ENCODE measurements at places on chromosomes 13 and 19.
A peak's percentile ranks its signal among the peaks of the same experiment; 100 is the strongest.

DNA sequence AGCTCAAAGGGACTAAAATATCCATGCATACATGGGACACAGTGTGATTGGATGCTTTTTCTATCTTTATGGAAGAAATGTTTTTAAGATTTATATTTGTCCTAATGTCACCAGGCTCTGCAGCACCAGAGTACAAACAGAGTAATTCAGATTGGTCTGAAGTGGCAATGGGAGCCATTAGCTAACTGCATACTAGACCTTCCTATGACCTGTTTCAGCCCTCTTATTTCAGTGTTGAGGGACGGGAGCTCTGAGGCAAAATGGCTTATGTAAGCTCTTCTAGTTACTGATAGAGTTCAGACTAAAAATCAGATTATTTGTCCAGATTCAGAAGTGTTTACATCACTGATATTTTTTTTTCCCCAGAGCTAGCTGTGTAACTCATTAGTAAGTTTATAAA is 4.9 kb downstream of the SLAIN1 start:
- H3K27me3 ChIP-seq = no peaks in the 10 kb centered on the region
- no peak overlapping the region for H3K27ac ChIP-seq
- no peaks in the 10 kb centered on the region for H3K4me1 ChIP-seq
- H3K4me3 ChIP-seq = no peak overlapping the region

GRCh38 chr19:32311371-32311770 is 34.0 kb upstream of the ZNF507 start:
- no peaks in the 10 kb centered on the region for H3K36me3 ChIP-seq
- H3K27me3 ChIP-seq = peaks cover 21% of the 10 kb centered on the region
- no peaks in the 10 kb centered on the region for H3K4me1 ChIP-seq
- no peak for DNase-seq

- no peaks in the 10 kb centered on the region for H3K36me3 ChIP-seq
- peak; percentile 83 for DNase-seq
- peaks cover 21% of the 10 kb centered on the region for H3K4me1 ChIP-seq
- H3K27me3 ChIP-seq = no peaks in the 10 kb centered on the region
- peak overlapping the region; percentile 24 for H3K4me3 ChIP-seq
- peak overlapping the region; percentile 46 for H3K27ac ChIP-seq
Observed at GRCh38 chr19:3346677-3347353, 19.6 kb upstream of the NFIC start.

- DNase-seq = no peak
- H3K27ac ChIP-seq = no peak overlapping the region
- H3K36me3 ChIP-seq = no peaks in the 10 kb centered on the region
- H3K4me1 ChIP-seq = no peaks in the 10 kb centered on the region
- no peaks in the 10 kb centered on the region for H3K27me3 ChIP-seq
Observed at GRCh38 chr13:74839656-74840055, 642.3 kb downstream of the TBC1D4 start.

DNA sequence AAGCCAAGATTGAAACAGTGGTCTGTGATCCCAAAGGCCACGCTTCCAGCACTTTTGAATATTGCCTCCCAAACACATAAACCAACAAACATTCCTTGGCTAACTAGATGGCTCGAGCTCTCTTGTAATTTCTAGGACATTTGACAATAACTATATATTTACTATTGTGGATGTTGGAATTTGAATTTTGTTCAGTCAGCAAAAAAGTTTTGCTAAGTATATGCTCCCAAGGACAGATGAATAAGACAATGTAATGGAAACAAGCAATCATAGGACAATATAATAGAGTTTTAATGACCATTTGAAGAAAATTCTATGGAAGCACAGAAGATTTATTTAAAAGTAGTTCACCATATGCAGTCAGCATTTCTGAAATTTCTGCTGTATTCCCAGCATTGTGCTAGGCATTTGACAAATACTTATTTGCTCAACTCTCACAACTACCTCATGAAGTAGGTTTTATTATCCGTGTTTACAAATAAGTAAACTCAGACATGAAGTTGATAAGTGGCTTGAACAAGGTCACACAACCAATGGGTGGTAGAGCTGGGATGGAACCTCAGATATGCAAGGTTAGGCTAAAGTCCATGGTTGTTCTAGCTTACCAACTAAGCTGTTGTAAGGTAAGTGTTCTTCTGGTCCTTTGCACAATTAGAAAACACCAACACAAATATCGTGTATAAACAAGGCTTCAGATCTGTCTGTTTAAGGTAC is 205.1 kb downstream of the NUFIP1 start:
- H3K4me1 ChIP-seq = no peaks in the 10 kb centered on the region
- no peak for DNase-seq
- H3K27ac ChIP-seq = no peak overlapping the region
- H3K27me3 ChIP-seq = no peaks in the 10 kb centered on the region
- H3K4me3 ChIP-seq = no peak overlapping the region

GRCh38 chr13:25840261-25840660 is 211.6 kb downstream of the SHISA2 start:
- H3K4me3 ChIP-seq = no peak overlapping the region
- H3K4me1 ChIP-seq = no peaks in the 10 kb centered on the region
- DNase-seq = no peak
- no peaks in the 10 kb centered on the region for H3K27me3 ChIP-seq
- H3K36me3 ChIP-seq = no peaks in the 10 kb centered on the region
- no peak overlapping the region for H3K27ac ChIP-seq

All from heart left ventricle (tissue), 16 donors.